Adrenal gland (tissue), 19 donors: ENCODE measurements at places on chromosomes 2 and 18. TPM values are rescaled to one million over a fixed set of nuclear protein-coding genes. Genes with fewer than 3 reads are reported as not detected.

The GKN2 gene
- not detected for total RNA-seq

The MGAT4A gene
- total RNA-seq = 5.2 TPM

The LCT gene
- not detected for total RNA-seq

The HTR2B gene
- 18.4 TPM for total RNA-seq

The LYPD6 gene
- total RNA-seq = not detected

The CERKL gene
- not detected for total RNA-seq

The TMEM200C gene
- total RNA-seq = 42.4 TPM

The MDH1B gene
- 2.6 TPM for total RNA-seq

The PSMA8 gene
- not detected for total RNA-seq

The LBX2 gene
- total RNA-seq = 0.18 TPM

The SPHKAP gene
- total RNA-seq = under 0.01 TPM

The MAPK4 gene
- total RNA-seq = 29.0 TPM

The C2orf15 gene
- total RNA-seq = 2.2 TPM

The NCL gene
- 75.8 TPM for total RNA-seq

The REG3A gene
- total RNA-seq = not detected

The IL1A gene
- total RNA-seq = not detected

The ASB18 gene
- total RNA-seq = not detected

The ZEB2 gene
- 177 TPM for total RNA-seq

The FIGN gene
- total RNA-seq = 1.1 TPM

The RESP18 gene
- total RNA-seq = not detected

The PRKCE gene
- total RNA-seq = 5.7 TPM

The EN1 gene
- total RNA-seq = 0.69 TPM

The EIF2AK3 gene
- 89.6 TPM for total RNA-seq

The MARCHF4 gene
- 0.13 TPM for total RNA-seq

The HOXD10 gene
- total RNA-seq = not detected
